NCI-H187 (cell line): ENCODE measurements at places on chromosomes 3 and 15.

DNA sequence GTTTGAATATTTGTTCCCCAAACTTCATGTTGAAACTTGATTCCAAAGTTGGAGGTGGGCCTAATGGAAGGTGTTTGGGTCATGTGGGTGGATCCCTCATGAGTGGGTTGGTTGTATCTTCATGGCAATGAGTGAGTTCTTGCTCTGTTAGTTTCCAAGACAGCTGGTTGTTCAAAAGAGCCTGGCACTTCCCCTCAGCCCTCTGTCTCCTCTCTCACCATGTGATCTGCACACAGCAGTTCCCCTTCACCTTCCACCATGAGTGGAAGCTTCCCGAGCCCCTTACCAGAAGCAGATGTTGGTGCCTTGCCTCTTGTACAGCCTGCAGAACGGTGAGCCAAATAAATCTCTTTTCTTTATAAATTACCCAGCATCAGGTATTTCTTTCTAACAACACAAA is 327.1 kb upstream of the SLCO3A1 start:
- no peak for DNase-seq

GRCh38 chr3:38724392-38724736 is 74.9 kb upstream of the SCN5A start:
- no peak for DNase-seq

DNA sequence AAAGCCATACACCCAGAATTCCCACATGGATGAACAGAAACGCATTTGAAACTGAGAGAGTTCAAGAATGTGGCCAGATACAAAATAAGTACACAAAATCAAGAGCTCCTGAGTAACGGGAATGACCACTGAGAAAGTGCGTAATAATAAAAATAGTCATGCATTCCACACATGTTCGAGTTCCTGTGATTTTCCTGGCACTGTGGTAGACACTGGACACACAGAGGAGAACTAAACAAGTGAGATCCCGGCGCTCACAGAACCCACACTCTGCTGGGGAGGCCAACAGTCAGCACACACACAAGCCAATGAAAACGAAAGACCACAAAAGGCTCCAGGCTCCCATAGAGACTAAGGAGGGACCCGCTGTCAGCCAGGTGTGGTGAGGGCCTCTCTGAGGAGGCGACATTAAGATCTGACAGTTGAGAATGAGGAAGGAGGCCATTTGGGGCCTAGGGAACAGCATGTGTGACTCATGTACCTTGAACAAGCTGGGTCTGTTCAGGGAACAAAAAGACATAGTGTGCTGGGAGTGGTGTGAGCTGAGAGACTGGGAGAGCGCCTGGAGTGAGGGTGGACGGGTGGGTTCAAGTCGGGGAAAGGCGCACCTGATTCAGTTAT is 5.1 kb downstream of the FAM107A start:
- no peak for DNase-seq

DNA sequence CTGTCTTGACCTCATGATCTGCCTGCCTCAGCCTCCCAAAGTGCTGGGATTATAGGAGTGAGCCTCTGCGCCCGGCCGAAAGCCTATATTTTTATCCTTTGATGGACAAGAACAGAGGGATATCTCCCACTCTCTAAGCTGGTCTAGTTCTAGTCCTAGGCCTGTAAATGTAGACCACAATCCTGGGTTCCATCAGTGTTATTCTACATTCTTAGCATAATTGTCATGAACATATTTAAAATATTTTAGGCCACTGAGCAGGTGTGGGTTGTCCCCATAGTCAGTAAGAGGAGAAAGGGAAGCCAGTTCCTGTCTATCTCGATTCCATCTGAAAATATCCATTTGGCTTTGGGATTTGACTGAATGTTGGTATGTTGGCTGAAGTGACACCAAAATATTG is 118.1 kb downstream of the EBLN2 start:
- no peak for DNase-seq

DNA sequence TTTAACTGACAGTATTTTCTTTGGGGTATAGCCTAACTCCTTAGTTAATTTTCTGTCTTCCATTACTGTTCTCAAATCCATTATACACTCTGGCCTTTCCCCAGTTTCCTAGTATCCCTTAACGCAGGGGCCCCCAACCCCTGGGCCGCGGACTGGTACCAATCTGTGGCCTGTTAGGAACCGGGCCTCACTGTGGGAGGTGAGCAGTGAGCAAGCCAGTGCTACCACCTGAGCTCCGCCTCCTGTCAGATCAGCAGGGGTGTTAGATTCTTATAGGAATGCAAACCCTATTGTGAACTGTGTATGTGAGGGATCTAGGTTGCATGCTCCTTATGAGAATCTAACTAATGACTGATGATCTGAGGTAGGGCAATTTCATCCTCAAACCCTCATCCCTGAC is 75.1 kb downstream of the DOCK3 start:
- DNase-seq, result no peak

GRCh38 chr15:57387564-57388076 is 11.3 kb downstream of the CGNL1 start:
- DNase-seq, result no peak

GRCh38 chr3:69612791-69613190 is 126.5 kb upstream of the MITF start:
- DNase-seq, result no peak

- no peak for DNase-seq
These were observed 56.7 kb downstream of the DRD3 start for GRCh38 chr3:114122027-114122709.

DNA sequence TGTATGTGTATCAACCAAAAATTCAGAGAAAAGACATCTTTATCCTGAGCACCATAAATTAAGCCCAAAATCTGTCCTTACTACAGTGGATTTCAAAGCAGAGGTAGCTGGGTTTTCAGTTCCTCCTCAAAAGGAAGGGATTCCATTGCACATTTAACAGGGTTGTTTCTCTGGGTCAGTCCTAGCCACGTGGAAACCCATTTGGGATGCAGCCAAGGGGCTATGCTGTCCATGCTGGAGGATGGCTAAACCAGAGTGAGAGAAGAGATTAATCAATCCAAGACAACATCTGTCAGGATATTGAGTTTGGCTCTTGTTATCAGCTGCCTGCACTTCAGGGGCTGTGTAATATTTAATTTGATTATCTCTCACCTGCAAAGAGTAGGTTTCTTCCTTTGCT is 28.1 kb downstream of the LSAMP start:
- DNase-seq, result no peak

GRCh38 chr15:34213690-34214089 is 3.8 kb upstream of the KATNBL1 start:
- DNase-seq, result no peak

- no peak for DNase-seq
These were observed 170.1 kb downstream of the VPS13C start for GRCh38 chr15:61890106-61890505.

DNA sequence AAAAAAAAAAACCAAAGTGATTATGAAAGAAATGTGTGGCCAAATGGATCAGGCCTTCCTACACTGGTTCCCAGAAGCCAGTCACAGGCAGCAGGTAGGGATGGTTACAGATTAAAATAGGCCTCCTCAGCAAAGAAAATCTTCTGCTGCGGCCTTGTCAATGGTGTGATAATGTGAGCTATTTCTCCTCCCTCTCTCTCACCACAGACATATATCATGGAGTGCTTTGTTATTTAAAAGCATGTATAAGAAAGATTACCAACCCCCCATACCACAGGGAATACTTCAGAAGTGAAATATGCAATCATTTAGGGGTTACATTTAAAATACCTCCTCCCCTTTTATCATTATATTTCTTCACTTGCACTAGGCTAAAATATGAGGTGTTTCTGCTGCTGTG is 32.2 kb upstream of the LRTM1 start:
- no peak for DNase-seq

DNA sequence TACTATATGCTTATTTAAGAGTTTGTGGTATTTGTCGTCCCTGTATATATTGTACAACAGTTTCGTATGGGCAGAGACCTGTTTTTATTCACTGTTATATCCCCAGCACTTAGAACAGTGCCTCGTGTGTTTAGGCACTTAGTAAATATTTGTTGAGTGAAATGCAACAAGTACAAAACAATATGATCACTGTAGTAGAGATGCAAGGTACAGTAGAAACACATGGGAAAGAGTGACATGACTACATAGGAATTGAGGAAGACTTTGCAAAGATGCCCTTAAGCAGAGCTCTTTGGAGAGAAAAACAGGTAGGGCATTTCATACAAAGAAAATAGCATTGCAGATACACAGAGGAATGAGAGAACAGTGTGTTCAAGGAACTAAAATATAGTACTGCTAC is 18.3 kb downstream of the RASA2 start:
- no peak for DNase-seq

- DNase-seq, result no peak
These were observed at the start of gene ZBTB47 for GRCh38 chr3:42653560-42654330. Gene ZBTB47, plus strand, starts transcription at chr3:42653697. Its CDS starts 4,659 bp downstream, at chr3:42658356.

- DNase-seq, result no peak
These were observed 22.6 kb upstream of the TPRG1 start for GRCh38 chr3:189149203-189149602.

DNA sequence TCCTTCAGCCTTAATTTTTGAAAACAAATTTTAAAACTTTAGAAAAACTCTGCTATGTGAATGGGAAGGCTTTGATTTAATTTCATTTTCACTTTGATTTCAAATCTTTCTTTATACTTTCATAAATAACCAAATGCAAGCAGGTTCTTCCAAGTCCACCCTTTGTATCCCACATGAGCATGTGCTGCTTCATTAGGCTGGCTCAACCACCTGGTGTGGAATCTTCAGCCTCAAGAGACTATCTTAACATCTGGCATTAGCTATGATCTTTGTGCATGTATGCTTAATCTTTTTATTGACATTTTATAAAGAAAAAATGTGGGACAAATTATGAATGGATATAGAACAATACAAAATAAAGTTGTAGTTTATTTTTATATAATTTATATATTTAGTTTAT is 81.8 kb upstream of the MLF1 start:
- no peak for DNase-seq

DNA sequence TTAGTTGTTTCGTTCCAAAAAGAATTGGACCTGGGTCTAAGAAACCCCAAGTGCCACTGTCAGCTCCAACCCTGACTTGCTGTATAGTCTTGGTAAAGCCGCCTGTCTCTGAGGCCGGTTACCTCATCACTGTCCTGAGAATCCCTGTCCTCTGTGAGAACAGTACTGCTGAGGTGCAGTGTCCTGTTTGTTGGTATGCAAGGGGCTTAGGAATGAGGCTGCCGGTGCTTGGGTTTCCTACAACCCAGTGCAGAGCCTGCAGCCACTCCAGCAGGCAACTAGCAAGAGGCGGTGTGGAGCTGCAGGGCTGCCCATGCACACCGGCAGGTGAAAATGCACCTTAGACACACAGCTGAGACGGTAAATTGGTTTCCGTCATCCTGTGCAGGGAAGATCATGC is 52.0 kb upstream of the ATG7 start:
- no peak for DNase-seq

- no peak for DNase-seq
These were observed 218.3 kb upstream of the CFAP20DC start for GRCh38 chr3:59268170-59268569.

DNA sequence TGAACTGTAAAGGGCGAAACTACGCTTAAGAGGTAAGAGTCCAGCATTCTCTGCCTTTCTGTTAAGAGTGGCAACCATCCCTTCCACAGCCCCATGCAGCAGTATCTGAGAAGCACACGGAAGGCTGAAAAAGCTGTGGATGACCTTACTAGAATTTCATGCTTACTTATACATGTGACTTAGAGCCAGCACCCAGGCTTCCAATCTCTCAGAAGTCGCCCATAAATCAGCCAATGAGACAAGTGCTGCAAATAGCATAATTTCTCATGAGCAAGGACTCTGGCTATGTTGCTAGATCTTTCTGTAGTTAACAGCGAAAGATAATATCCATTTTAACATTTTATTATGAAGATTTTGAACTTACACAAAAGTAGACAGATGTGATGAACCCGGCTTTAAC is 65.3 kb downstream of the IGF2BP2 start:
- no peak for DNase-seq

- DNase-seq, result no peak
These were observed 40.8 kb downstream of the CHST14 start for GRCh38 chr15:40511472-40512133.

DNA sequence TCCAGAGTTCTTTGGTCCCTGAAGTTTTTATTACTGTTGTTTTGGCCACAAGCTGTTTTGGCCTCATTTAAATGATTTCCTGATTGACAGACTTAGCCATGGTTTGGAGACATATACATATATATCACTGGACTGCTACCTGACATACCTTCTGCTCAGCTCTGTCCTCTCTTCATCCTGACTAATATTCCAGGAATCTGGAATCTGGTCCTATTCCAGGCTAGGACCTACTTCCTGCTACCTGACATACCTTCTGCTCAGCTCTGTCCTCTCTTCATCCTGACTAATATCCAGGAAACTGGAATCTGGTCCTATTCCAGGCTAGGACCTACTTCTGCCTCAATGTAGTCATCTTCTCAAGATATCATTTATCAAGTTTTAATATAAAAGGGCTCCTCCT is 724.4 kb upstream of the ROBO1 start:
- no peak for DNase-seq

GRCh38 chr3:49812916-49813496 is 747 bp downstream of the UBA7 start:
- DNase-seq, result no peak

DNA sequence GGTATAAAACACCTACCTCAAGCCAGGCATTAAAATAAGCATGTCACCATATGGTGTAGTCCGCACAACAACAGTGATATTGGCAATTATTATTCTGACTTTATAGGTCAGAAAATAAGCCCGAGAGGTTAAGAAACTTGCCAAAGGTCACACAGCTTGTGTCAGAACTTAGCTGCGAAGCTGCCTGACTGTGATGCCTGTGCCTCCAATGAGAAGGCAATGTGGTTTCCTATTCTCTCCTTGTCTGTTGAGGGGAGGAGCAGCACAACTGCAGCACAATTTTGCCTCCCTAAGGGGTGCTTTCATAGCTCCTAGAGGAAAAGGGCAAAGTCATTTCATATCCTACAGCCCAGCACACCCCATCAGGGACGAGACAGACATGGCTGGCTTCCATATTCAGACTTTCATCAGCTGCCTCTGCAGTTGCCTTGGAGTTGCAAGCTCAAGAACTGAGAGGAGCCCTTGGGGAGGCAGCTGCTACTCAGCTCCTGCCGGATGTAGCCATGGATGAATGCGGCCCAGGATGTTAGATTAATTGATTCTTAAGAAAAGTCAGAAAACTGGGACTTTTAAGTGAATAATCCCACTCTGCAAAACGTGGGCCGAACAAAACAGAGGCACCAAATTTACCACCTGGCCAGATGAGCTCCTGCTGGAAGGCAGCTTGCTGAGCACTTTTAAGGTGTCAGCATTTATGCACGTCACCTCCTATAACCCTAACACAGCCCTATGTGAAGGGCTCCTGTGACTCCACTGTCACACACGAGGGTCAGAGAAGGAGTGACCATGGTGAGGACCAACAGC is 38.5 kb downstream of the MYO5C start:
- no peak for DNase-seq
